Effector memory CD8-positive, alpha-beta T cell (primary cell): ENCODE measurements at places on chromosomes 11 and 22.
A peak's percentile ranks its signal among the peaks of the same experiment; 100 is the strongest.

GRCh38 chr11:85098996-85099395 is 528.1 kb downstream of the DLG2 start:
- no peak for DNase-seq

- no peak for DNase-seq
Measured at GRCh38 chr22:29520851-29521250, 32.7 kb downstream of the THOC5 start.

GRCh38 chr11:120235024-120235628 is 4.8 kb upstream of the POU2F3 start:
- peak; percentile 19 for DNase-seq

DNA sequence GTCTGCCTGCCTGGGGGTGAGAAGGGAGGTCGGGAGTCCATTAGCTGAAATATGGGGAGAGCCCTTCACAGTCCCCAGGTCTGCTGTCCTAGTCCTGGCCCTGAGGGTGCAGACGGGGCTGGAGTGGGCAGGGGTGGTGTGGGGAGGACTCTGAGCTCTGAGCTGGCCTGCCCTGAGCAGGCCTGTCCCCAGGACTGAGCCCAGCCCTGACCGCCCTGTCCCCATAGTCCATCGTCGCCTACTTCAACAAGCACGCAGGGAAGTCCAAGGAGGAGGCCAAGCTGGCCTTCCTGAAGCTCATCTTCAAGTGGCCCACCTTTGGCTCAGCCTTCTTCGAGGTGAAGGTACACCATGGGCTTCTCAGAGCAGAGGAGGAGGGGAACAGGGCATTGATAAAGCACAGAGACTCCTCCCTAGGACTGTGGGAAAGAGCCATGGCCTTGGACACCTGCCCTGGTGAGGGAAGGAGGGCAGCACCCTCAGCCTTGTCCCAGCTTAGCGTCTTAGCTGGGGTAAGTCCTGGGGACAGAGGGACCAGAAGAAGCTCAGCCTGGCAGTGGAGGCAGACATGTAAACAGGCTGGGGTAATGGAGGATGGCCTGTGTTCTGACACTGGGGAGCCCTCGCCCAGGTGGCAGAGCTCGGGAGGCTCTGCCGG is 83.7 kb downstream of the MYO7A start:
- DNase-seq = no peak

DNA sequence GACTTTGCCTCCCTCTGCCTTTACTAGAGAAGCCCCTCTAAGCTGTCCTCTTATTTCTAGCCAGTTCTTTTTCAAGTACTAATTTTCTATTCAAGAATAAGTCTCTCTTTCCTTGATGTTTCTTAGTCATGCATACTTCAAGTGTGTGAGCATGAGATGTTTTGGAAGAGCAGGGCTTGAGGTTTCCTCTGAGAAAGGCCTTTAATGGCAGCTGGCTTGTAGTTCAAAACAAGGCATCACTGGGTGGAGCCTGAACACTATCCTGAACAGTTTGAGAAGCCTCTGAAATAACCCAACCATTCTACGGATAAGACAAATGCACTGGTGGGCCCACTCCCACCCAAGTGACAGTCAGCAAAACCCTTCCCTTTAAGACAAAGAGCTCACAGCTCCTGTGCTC is 37.6 kb downstream of the CLDN25 start:
- DNase-seq = no peak

- no peak for DNase-seq
Measured at GRCh38 chr22:22752556-22753477, 108.4 kb downstream of the GGTLC2 start.

DNA sequence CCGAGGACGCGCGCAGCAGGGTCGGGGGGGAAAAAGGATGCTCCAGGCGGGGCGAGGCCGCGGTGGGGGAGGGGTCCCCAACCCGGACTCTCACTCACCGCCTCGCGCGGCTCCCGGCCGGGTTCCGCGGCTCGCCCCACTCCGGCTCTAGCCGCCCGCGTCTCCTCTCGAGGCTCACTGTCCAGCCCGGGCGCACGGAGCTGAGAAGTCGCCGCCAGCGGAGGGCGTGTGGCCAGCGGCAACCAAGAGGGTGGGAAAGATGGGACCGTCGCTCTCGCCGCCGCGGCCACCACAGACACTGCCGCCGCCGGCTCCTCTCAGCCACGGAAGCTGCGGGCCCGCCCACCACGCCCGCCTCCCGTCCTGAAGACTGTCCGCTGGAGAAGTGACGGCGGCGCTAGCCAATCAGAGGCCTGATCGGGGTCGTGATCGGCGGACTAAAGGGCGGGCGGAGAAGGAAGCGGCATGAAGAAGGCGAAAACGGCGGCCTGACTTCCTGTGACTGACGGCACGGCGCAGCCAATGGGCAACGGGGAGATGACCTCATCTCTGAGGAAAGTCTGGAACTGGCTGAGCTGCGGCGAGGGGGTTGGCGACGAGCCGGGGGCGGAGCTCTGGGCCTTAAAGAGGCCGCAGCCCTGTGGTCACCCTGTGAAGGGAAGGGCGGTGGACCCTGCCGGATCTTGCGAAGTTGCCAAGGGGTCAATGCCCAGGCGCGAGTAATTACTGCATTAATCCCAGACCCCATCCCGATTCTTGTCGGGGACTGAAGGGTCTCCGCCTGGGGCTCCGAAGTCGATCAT is at the start of gene MRTFA:
Gene MRTFA, minus strand, starts transcription at position 340 of the 803 bp plus-strand sequence.
- peak; percentile 98 for DNase-seq

DNA sequence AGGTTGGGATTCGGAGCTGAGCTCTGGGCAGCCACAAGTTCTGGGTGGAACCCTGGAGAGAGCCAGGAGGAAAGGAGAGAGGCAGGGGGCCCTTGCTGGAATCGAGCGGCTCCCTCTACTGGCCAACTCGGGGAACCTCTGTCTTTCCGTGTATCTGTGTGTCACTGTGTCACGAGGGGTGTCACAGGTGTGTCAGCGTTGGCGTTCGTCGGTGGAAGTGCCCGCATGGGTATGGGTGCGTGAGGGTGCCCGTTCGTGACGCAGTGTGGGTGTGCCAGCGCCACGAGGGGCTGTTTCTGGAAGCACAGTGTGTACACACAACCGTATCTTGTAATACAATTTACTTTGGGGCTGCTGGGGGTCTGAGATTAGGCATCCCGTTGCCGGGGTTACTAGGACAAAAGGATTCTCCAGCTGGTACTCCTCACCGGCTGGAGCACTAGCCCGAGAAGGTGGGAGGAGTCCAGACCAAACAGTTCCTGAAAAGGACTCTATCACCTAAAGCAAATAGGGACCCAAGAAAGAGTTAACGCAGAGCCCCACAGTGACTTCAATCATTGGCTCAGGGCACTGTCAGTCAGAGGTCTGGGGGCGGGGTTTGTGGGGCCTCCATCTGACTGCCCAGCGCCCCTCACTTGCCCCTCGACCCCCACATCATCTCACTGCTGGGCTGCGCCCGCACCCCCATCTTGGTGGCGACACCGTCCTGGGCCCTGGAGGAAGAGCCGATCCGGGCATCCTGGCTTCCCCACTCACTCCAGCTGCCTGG is 2.6 kb upstream of the BCL9L start:
- peak; percentile 94 for DNase-seq

DNA sequence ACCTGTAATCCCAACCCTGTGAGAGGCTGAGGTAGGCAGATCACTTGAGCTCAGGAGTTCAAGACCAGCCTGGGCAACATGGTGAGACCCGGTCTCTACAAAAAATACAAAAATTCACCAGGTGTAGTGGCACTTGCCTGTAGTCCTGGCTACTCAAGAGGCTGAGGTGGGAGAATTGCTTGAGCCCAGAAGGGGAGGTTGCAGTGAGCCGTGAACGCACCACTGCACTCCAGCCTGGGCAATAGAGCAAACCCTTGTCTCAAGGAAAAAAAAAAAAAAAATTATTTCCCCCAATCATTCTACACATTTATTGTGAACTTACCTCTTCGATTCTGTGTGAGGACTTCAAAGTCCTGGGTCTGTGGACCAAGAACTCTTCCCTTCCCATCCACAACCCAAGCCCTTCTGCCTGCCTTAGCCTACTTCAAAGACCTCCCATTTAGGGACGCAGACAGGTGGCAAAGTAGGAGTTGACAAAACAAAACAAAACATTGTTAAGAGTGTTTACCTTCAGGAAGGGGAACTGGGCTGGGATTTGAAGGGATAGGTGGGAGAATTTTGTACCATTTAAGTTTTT is 3.8 kb upstream of the WEE1 start:
- no peak for DNase-seq

DNA sequence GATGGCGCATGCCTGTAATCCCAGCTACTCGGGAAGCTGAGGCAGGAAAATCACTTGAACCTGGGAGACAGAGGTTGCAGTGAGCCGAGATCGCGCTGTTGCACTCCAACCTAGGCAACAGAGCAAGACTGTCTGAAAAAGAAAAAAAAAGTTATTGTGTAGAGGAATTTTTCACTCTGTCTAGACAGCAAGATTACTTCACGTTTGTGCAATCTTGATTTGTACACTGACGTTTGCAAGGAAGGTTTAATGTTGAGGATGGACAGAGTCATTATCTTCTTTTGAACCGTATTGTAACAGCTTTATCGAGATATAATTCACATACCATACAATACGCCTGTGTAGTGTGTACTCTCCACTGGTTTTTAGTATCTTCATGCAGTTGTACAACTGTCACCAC is 3.7 kb downstream of the CTTN start:
- DNase-seq = no peak

GRCh38 chr11:134369656-134370525 is 38.1 kb downstream of the GLB1L2 start:
- DNase-seq = no peak

DNA sequence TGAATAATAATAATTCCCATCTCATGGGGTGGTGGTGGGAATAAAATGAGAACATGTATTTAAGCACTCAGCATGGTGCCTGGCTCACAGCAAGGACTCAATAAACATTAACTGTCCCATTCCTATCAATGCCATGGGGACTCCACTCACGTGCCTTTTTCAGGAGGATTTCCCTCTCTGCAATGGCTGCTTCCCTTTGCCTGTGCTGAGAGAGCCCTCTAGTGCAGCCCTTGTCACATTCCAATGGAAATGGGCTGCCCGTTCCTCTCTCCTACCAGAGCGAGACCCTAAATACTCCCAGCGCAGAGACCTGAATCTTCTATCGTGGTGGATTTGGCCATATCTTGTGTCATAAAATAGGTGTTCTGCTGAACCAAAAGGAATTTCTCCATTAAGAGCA is 621.5 kb upstream of the B3GAT1 start:
- DNase-seq = no peak

- no peak for DNase-seq
Measured at GRCh38 chr22:28075358-28075981, 156.4 kb upstream of the PITPNB start.

- no peak for DNase-seq
Measured at GRCh38 chr22:30344447-30345200, 12.1 kb downstream of the SF3A1 start.

DNA sequence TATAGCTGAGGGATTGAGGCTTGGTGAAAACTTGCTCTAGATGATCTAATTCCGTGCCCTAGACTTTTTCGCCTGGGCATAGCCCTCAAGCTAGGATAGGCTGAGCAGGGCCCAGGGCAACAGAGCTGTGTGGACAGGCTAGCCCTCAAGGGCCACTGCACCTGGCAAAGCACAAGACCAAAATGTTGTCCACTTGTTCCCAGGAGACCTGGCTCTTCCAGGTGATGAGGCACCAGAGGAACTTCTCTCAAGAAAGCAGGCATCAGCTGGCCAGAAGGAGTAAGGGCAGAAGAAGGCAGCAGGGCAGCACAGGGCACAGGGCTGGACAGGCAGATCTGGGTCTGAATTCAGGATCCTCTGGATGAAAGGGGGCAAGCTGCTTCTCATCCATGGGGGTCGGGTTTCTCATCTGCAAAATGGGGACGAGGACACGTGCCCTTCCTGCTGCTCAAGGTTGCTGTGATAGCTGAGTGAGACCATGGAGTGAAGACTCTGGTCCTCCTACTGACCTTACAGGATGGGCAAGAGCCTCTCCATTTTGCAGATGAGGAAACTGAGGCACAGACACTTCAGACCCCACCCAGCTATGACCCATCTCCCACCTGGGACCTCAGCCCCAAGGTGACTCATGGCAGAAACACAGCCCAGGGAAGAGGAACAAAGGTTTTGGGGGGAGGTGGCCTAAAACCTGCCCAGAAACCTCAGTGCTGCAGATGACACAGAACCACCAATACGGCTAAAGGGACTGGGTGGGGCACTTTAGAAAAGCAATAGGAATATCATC is 42.2 kb upstream of the PRDM11 start:
- no peak for DNase-seq

- no peak for DNase-seq
Measured at GRCh38 chr22:26593763-26594162, 3.8 kb upstream of the TPST2 start.

DNA sequence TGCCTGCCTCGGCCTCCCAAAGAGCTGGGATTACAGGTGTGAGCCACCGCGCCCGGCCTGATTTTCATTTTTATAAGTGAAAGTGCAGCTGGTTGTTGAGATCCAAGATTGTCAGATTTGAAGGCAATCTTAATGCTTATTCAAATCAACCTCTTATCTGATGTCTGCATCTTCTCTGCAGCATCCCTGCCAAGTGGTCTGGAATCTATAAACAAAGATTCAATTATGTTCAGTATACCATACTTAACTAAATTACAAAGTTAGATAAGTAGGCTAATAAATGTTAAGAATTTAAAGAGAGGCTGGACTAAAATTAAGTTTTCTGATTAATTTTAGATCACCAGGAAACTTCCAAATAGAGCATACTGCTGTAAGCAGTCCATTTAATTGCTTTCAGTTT is 53.8 kb downstream of the POLD3 start:
- DNase-seq = no peak

DNA sequence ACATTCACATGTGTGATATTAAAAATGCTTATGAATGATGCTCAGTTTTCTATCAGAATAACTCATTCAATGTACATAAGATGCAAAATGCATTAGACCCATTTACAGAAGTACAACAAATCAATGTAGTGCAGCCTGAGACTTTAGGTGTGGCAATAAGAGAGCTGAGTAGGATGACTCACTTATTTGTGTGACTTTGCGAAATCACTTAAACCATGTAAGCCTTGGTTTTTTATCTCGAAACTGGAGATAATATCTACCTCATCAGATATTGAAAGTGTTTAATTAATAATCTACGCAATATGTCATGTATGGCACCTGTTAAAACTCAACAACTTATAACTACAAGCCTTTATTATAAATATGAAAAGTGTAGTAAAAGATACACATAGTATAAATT is 105.7 kb upstream of the LUZP2 start:
- DNase-seq = no peak

GRCh38 chr11:3920148-3920852 is 64.8 kb downstream of the STIM1 start:
- DNase-seq = peak; percentile 62

DNA sequence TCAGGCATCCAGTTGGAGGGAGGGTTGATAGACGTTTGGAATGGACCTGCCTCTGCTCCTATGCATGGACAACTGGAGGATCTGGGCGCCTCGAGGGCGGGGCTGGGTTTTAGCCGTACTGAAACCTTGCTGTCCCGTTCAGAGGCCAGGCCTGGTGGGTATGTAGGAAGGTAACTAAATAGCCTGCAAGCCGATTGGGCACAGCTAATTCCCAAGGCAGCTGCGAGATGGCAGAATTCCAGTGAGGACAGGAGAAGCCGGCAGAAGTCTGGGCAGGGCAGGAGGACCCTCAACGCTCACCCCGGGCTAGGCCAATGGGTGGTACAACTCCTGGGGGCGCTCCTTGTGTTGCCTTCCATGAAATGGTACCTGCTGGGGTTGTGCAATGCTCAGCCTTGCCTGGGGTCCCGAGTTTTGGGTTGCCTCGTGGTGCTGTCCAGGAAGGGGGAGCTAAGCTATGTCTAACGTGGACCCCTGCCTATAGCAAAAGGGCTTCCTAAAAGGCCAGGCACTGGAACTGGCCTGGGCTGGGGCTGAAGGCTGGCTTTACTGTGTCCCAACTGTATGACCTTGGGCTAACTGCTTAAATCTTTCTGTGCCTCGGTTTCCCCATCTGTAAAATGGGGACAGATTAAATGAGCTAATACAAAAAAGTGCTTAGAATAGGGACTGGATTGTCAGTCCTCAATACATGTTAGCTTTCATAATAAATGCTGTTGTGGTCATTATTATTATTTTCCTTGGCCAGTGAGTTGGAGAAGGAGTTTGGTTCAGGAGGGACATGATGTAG is 30.1 kb upstream of the CD82 start:
- DNase-seq = no peak
